H9 (cell line): ENCODE measurements at places on chromosomes 3 and 15.

DNA sequence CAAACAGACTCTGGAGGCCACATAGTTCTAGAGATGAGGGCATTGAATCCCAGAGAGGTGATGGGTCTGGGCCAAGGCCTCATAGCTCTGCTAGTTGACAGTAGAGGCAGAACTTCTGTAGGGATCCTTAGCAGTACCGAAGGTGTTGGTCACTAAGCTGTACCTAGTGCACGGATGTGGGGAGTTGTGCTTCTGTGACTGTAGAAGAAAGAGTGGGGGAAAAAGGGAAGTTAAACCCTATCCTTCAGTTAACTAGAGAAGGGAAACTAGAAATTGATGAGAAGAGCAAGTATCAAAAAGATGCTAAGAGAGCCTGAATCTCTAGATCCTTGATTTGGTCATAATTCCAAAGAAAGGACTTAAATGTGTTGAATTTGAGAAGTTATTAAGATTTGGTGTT lies 186.7 kb downstream of the NFKBIZ start:
- H3K27me3 ChIP-seq: no peaks in the 10 kb centered on the region
- no peaks in the 10 kb centered on the region for H3K4me1 ChIP-seq
- no peak overlapping the region for H3K27ac ChIP-seq
- H3K36me3 ChIP-seq: peaks cover 24% of the 10 kb centered on the region
- DNase-seq: no peak

GRCh38 chr3:172135185-172135584 lies 95.8 kb downstream of the FNDC3B start:
- H3K36me3 ChIP-seq: peaks cover 8% of the 10 kb centered on the region
- H3K4me3 ChIP-seq: no peak overlapping the region
- H3K27me3 ChIP-seq: no peaks in the 10 kb centered on the region
- DNase-seq: no peak
- peaks cover 24% of the 10 kb centered on the region; the same call in 1 of the 2 replicates for H3K4me1 ChIP-seq
- H3K27ac ChIP-seq: no peak overlapping the region

- no peaks in the 10 kb centered on the region for H3K36me3 ChIP-seq
- no peak for DNase-seq
- H3K4me1 ChIP-seq: no peaks in the 10 kb centered on the region
- H3K27me3 ChIP-seq: no peaks in the 10 kb centered on the region
Observed at GRCh38 chr15:38672814-38673670, 108.4 kb upstream of the RASGRP1 start.

GRCh38 chr3:170448584-170448983 lies 29.9 kb downstream of the CLDN11 start:
- DNase-seq: no peak
- H3K36me3 ChIP-seq: no peaks in the 10 kb centered on the region
- H3K4me3 ChIP-seq: no peak overlapping the region
- H3K27ac ChIP-seq: no peak overlapping the region

GRCh38 chr3:52341123-52341522 lies 25.0 kb downstream of the DNAH1 start:
- H3K4me3 ChIP-seq: no peak overlapping the region
- DNase-seq: no peak
- no peaks in the 10 kb centered on the region for H3K27me3 ChIP-seq
- H3K4me1 ChIP-seq: no peaks in the 10 kb centered on the region
- no peak overlapping the region for H3K27ac ChIP-seq

- H3K4me3 ChIP-seq: no peak overlapping the region
- H3K27ac ChIP-seq: no peak overlapping the region
- no peaks in the 10 kb centered on the region for H3K27me3 ChIP-seq
- H3K36me3 ChIP-seq: peaks cover 3% of the 10 kb centered on the region; the same call in 1 of the 2 replicates
Observed at GRCh38 chr3:73394240-73394639, 230.5 kb downstream of the PDZRN3 start.

- H3K27ac ChIP-seq: no peak overlapping the region
- H3K4me1 ChIP-seq: no peaks in the 10 kb centered on the region
- H3K27me3 ChIP-seq: no peaks in the 10 kb centered on the region
- H3K4me3 ChIP-seq: no peak overlapping the region
Observed at GRCh38 chr15:31230630-31231485, 95.8 kb upstream of the KLF13 start.

DNA sequence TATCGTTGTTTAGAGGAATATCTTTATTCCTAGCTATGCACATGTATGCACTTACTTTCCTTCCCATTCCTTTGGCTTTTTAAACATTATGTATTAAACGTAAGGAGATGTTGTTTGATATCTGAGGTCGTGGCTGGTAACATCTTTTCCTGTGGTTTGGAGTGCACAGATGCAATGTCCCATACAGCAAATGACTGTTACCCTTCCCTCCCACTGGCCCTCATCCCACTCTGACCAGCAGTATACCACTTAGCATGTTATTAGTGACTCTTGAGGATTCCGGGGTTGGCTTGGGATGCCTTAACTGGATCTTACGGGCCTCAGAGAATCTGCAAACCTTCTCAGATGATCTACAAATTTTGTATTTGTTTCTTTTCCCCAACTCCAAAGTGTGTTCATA lies 34.5 kb downstream of the TGFBR2 start:
- H3K4me3 ChIP-seq: no peak overlapping the region
- DNase-seq: no peak

- DNase-seq: no peak
- no peak overlapping the region for H3K27ac ChIP-seq
- H3K36me3 ChIP-seq: no peaks in the 10 kb centered on the region; the same call in 2 of the 3 replicates
- H3K4me3 ChIP-seq: no peak overlapping the region
- H3K27me3 ChIP-seq: no peaks in the 10 kb centered on the region
Observed at GRCh38 chr3:4950351-4950784, 28.9 kb upstream of the BHLHE40 start.

GRCh38 chr3:40128166-40128565 lies 181.3 kb upstream of the EIF1B start:
- H3K36me3 ChIP-seq: peaks cover 5% of the 10 kb centered on the region; the same call in 1 of the 3 replicates
- no peaks in the 10 kb centered on the region for H3K27me3 ChIP-seq
- no peak overlapping the region for H3K27ac ChIP-seq
- H3K4me1 ChIP-seq: no peaks in the 10 kb centered on the region

GRCh38 chr3:193870376-193871219 lies 265.4 kb upstream of the HES1 start:
- H3K4me3 ChIP-seq: no peak overlapping the region
- peak; percentile 58 for DNase-seq
- H3K4me1 ChIP-seq: no peaks in the 10 kb centered on the region; the same call in 1 of the 2 replicates
- peaks cover 4% of the 10 kb centered on the region; the same call in 1 of the 3 replicates for H3K36me3 ChIP-seq
- no peaks in the 10 kb centered on the region; the same call in 1 of the 2 replicates for H3K27me3 ChIP-seq

DNA sequence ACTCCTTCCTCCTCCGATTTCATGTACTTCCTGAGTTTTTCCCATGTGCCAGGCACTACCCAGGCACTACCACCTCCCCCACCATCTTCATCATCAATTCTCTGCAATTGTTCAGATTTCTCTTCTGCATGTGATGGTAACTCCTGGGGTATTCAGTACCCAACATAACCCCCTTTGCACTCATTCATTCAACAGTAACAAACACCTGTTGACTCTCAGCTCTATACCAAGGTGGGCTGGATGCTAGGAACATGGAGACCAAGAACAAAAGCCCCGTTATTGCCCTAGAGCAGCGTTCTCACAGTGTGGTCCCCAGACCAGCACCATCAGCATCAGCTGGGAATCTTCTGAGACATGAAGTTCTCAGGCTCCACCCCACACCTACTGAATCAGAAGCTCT lies 113.0 kb upstream of the CHD2 start:
- no peaks in the 10 kb centered on the region for H3K4me1 ChIP-seq
- no peak overlapping the region for H3K27ac ChIP-seq
- DNase-seq: no peak
- peaks cover 8% of the 10 kb centered on the region; the same call in 1 of the 2 replicates for H3K36me3 ChIP-seq

GRCh38 chr3:177565981-177566380 lies 368.7 kb upstream of the TBL1XR1 start:
- H3K27me3 ChIP-seq: no peaks in the 10 kb centered on the region
- H3K4me1 ChIP-seq: no peaks in the 10 kb centered on the region; the same call in 1 of the 2 replicates
- DNase-seq: no peak
- H3K27ac ChIP-seq: no peak overlapping the region

GRCh38 chr3:126414406-126414805 lies 19.7 kb downstream of the CFAP100 start:
- no peak overlapping the region for H3K27ac ChIP-seq
- H3K4me3 ChIP-seq: no peak overlapping the region
- DNase-seq: no peak
- no peaks in the 10 kb centered on the region; the same call in 1 of the 2 replicates for H3K27me3 ChIP-seq
- H3K4me1 ChIP-seq: peaks cover 2% of the 10 kb centered on the region; the same call in 1 of the 2 replicates
- H3K36me3 ChIP-seq: no peaks in the 10 kb centered on the region
